Foreskin fibroblast (primary cell): ENCODE measurements at places on chromosomes 6 and 20.

GRCh38 chr6:112441607-112442006, 94.5 kb downstream of the RFPL4B start:
- DNase-seq: no peak

- peak; percentile 60 for DNase-seq
Observed at GRCh38 chr6:122322824-122323223, 76.6 kb upstream of the HSF2 start.

DNA sequence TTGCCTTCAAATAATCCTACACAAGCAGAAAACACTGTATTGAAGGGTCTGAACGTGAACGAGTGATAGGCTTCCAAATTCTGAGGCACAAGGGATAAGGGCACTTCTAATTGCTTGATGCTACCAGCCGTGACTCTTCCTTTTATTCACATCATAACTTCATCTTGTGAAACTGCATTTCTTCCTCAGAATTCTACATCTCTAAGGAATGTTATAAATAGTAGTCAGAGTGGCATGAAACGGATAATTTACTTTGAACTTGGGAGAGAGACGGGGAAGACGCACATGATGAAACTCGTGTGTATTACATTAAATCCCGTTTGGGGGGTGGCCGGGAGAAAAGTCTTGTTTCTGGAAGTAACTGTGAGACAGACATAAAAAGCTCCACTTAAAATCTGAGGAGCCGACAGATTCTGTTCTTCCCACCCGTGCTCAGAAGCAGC, 754 bp downstream of the HDDC2 start:
- peak; percentile 60 for DNase-seq

DNA sequence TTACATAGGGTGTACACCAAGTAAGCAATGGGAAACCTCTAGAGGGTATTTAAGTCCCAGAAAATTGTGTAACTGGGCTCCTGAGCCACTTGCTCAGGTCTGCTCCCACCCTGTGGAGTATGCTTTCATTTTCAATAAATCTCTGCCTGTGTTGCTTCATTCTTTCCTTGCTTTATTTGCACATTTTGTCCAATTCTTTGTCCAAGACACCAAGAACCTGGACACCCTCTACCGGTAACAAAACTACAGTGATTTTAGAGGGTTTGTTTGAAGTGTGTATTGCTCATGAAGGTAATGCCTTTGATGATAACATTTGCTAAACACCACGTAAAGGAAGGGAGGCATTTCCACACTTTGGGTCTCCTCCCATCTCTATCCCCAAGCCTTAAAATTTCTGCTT, 46.2 kb downstream of the MYB start:
- DNase-seq: no peak

DNA sequence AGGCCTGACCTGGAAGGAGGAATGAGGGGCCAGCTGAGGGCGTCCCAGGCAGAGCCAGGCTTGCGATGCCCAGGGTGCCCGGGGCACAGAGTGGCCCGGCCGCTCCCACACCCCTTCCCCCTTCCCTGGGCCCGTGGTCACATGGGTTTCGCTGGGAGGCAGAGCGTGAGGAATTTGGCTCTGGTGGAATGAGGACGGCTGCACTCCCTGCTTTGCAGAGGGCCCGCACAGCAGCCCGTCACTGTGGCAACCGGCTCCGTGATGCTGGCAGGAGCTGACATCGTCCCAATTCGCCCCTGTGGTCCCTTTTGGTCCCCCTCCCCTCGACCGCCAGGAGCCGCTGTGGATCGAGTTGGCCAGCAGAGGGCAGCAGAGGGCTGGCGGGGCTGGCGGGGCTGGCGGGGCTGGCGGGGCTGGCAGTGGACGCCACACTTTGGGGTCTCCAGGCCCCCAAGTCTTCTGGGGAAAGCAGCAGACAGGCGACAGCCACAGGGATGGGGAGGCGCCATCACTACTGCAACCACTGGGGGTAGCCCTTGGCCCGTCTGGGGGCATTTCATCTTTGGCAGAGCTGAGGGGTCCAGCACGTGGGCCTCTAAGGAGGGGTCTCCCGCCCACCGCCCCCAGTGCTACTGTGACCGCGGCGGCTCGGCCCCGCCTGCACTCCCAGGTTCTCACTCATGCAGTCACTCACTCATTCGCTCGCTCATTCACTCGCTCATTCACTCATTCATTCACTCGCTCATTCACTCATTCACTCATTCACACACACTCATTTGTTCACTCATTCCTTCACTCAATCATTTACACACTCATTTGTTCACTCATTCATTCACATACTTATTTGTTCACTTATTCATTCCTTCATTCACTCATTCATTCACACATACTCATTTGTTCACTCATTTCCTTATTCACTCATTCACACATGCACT, 49.7 kb upstream of the BHLHE23 start:
- DNase-seq: no peak

- no peak for DNase-seq
Observed at GRCh38 chr20:38447931-38448675, 13.0 kb upstream of the SNHG17 start.

- DNase-seq: no peak
Observed at GRCh38 chr6:53070806-53071205, 5.6 kb downstream of the FBXO9 start.

- DNase-seq: peak; percentile 56
Observed at GRCh38 chr20:53943522-53944291, 126.7 kb downstream of the BCAS1 start.

- DNase-seq: no peak
Observed at GRCh38 chr6:40509716-40510260, 77.4 kb downstream of the LRFN2 start.

DNA sequence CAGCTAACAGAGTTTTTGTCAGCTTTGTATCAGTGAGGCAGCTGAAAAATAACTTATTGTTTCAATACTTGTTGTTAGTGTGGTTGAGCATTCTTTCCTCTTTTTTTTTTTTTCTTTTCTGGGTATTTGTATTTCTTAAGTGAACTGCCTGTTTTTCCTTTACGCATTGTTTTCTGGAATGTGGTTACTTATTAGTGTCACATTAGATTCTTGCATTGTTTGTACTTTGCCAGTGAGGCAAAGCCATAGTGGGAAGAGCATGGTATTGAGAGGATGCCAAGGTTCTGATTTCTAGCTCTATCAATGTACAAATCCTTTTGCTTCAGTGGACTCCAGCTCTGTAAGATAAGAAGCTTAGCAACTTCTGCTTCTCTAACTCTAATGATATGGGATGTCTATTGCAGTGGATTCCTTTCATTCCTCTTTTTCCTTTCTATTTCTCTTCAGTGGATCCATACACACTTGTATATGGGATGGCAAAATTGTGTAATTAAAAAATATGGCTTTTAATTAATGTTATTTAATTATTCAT, 3.9 kb downstream of the CDKAL1 start:
- no peak for DNase-seq

DNA sequence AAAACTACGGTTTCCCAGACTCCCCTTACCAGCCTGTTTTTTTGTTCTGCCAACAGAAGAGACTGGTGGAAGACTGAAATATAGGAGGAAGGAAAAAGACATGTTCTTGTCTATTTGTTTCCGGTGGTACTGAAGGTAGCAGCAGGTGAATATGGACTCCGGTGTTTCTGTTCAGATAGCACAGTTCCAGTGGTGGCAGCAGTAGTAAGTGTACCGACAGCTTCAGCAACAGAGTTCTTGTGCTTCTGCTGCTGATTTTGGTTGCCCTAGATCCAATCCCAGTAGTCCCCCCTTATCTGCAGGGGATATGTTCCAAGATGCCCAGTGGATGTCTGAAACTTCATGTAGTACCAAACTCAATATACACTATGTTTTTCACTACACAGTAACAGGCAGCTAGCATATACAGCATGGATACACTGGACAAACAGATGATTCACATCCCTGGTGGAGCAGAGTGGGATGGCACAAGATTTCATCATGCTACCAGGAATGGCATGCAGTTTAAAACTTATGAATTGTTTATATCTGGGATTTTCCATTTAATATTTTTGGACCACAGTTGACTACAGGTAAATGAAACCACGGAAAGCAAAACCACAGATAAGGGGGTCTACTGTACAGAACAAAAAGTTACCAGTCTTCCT, 301.8 kb downstream of the BTBD9 start:
- DNase-seq: peak; percentile 92
